ENCODE measurements at places on chromosomes 12 and 14. TPM values are rescaled to one million over a fixed set of nuclear protein-coding genes. Genes with fewer than 3 reads are reported as not detected.
A peak's percentile ranks its signal among the peaks of the same experiment; 100 is the strongest.

DNA sequence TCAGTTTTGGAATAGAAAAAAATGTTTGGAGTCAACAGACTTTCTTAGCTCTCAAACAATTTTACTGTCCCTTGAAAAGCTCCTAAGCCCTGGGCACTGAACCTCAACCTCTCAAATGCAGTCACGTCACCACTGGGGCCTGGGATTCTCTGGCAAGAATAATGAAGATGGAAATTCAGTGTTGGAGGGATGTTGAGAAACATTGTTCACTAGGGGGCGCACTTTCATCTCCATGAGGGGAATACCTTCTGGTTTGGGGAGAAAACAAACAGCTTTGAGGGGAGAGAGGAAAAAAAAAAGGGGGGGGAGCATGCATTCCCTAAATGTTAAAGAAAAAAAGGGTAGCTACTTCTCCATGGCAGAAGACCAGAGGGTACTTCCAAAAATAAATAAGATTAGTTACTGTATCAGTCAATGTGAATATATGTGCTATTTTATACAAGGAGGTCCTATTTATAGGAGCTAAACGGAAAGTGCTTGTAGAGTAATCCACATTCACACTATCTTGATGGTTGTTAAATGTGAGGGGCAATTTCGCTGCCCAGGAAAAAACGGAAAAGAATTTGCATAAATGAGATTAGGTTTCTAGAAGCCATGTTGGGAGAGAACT lies 5.8 kb upstream of the TBPL2 start:
- DNase-seq: peak; percentile 72

GRCh38 chr12:60174476-60174875 lies 578.6 kb downstream of the SLC16A7 start:
- DNase-seq: no peak

PROX2 gene
- total RNA-seq: 0.38 TPM

DNA sequence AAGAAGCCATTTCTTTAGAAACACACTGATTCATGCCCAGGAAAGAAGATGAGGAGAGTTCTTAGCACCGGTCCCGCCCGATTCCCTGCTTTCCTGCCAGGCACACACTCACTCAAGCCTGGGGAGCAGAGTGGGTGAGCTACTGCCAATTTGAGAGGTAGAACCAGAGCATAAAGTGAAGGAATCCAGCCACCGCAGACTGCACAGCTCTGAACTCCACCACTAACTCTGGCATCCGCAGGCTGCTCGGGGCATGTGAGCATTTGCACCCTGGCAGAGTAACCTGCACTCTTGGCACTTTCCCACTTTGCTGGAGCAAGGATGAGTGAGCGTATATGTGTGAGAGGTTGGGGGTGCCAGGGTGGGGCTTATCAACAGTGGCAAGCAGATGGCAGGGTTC lies 4.0 kb upstream of the SYNDIG1L start:
- no peak for DNase-seq

- peak; percentile 17 for DNase-seq
Observed at GRCh38 chr12:66735275-66735674, 56.4 kb upstream of the GRIP1 start.

GRCh38 chr14:95006051-95006450 lies 151.3 kb downstream of the DICER1 start:
- no peak for DNase-seq

GRCh38 chr12:30806989-30807694 lies 52.4 kb upstream of the CAPRIN2 start:
- DNase-seq: peak; percentile 21

SRRM4 gene
- not detected for total RNA-seq

DNA sequence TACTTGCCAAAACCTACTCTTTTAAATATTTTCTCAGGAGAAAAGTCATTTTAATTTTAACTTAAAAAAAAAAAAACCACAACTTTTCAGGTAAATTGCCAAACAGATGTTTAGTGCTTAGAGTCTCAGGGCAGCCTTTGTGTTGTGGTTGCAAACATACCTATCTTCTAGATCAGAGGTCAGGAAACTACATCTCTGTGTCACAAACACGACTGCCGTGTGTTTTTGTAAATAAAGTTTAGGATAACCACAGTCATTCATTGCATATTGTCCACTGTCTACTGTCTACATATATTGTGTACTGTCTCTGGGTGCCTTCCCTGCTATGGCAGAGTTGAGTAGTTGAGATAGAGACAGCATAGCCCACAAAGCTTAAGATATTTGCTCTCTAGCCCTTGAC lies 48.9 kb downstream of the DYRK2 start:
- peak; percentile 18 for DNase-seq

DNA sequence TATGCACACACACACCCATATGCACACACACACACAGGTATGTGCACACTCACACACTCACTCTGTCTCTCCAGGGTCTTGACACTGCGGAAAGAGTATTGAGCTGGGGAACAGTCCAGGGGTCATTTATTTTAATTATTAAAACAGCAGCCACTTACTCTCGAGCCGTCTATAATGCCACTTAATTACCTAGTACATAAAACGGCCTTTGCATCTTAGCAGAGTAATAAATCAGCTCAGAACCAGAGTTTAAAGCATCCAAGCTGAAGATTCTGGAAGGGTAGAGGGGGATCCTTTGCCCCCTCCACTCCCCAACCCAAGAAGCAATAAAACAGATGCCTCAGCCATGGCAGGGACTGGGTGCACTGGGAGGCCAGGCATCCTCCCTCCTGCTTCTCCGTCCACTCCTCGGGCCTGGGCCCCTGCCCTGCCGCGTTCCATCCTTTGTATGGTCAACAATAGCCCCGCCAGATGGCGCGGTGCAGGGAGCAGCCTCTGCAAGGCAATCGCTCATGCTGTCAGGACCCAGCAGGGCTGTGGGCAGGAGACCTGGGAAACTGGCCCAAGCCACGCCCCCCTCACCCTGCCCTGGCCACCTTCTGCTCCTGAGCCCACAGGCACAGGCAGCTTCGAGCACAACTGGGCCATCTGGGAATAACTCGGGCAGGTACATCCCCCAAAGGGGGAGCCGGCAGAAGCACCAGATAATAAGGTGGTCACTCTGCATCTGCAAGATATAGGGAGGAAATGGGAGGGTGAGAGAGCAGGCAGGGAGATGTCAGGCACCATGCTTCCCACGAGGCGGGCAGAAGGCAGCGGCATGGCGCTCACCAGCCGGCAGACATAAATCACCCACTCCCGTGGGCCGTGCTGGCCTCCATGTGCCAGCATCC lies 40.9 kb downstream of the CCDC85C start:
- DNase-seq: no peak

- no peak for DNase-seq
Observed at GRCh38 chr12:124780752-124781685, 82.6 kb downstream of the SCARB1 start.

GRCh38 chr12:110001596-110001995 lies 2.4 kb downstream of the ANKRD13A start:
- DNase-seq: no peak

CLECL1 gene
- total RNA-seq: 8.5 TPM

- DNase-seq: peak; percentile 58
Observed at GRCh38 chr14:58072288-58073071, 79.5 kb downstream of the ARMH4 start.

KRT75 gene
- not detected for total RNA-seq

- DNase-seq: no peak
Observed at GRCh38 chr12:24979976-24980730, 31.3 kb upstream of the BCAT1 start.

GRCh38 chr14:53367644-53368026 lies 214.5 kb upstream of the DDHD1 start:
- no peak for DNase-seq

- DNase-seq: no peak
Observed at GRCh38 chr14:92792885-92793284, 1.2 kb upstream of the GOLGA5 start.

- no peak for DNase-seq
Observed at GRCh38 chr12:116604178-116604895, 45.2 kb downstream of the MAP1LC3B2 start.

- peak; percentile 71 for DNase-seq
Observed at GRCh38 chr12:44812062-44812461, 64.1 kb downstream of the NELL2 start.

RAD9B gene
- total RNA-seq: 1.7 TPM

DNA sequence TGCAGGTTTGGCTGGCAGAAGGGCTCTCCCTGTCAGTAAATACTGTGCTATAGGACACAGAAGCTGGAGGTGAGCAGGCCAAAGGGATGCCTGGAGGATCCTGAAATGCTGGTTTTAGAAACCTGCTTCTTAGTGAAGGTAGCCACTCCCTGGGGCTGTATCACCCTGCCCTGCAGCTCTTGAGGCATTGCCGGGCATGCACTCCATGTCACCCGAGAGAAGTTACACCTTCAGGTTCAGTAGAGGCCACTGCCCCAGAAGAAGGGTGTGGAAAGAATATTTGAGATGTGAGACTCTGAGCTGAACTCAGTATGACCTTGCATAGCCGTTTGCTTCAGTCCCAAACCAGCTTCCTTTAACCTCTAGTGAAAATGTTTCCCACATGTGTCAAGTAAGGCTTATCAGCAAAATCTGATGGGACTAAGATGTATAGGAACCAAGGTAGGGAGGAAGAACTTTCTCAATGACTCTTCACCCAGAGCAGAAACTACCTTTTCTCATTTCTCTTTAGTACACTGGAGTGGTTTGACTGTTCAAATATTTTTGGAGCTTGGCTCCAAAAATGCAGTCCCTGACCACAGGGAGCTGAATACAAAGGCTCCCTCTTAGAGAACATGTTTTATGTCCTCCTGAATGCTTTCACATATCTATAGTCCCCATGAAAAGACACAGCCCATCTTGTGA lies 164.5 kb upstream of the DYRK2 start:
- DNase-seq: peak; percentile 9

- peak; percentile 5 for DNase-seq
Observed at GRCh38 chr12:59149995-59150642, 229.8 kb upstream of the LRIG3 start.

- no peak for DNase-seq
Observed at GRCh38 chr14:55136241-55136640, 7.2 kb downstream of the LGALS3 start.

DNA sequence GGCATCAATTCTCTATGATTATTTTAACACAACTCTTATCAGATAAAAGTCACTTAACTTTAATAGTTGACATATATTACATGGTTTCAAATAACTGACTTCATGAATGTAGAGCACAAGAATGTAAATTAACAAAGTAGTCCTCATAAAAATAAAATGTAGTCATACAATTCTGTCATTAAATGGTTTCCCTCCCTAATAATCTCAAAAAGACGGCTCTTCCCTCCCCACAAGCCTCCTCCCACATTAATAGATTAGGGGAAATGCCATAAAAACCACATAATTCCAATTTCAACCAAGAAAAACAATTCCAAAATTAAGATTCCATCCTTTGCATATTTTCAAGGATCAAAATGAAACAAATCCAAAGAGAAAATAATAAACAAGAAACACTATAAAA lies 36.7 kb downstream of the SPTLC2 start:
- DNase-seq: no peak

HRK gene
- total RNA-seq: not detected

- peak; percentile 37 for DNase-seq
Observed at GRCh38 chr12:622416-622815, 40.8 kb downstream of the NINJ2 start.

- no peak for DNase-seq
Observed at GRCh38 chr12:42141981-42142606, 2.6 kb downstream of the GXYLT1 start.

DNA sequence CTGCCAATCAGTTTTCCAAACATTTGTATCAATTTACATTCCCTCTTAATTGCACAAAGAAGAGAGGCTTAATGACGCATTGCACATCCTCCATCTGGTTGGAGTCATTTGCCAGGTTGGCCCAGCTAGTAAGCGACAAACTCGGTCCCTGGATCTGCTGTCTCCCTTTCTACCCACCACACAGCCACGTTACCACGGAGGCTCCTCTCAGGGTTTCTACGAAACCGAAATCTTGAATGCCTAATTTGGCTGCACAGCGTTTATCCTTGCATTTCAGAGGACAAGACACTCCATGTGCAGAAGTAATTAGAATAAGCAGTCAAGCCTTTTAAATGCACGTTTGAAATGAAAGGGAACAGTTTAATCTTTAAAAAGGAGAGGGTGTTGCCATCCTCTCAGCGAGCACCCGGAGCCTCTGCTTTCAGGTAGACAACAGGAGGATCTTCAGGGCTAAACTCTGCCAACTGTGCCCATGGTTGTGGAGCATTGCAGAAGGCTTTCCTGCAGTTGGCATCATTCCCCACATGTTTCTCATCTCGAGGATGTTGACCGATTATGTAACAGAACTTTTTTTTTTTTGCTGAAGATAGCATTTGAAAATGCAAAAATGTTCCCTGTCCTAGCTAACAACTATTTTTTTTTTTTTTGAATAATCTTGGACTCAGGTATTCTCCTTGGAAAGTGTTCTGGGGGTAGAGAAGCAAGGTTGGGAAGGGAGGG lies 37.8 kb downstream of the SLC24A4 start:
- no peak for DNase-seq

GLIPR1L1 gene
- not detected for total RNA-seq

DNA sequence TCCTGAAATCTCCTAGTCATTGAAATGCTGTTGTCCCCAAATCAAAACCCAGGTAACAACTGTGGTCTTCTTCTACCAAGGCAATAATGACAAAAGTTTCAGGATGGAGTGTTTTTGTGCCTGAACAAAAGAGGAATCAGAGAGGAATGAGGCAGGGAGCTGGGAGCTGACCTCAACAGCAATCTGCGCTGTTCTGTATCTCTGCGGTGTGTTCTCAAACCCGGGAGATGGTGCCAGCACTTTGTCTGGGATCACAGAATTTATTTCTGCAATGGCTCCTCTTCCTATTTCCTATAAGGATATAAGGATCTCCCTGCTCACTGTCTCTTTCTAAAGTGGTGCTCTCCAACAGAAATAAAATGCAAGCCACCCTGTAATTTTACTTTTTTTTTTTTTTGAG lies 449 bp upstream of the GLT8D2 start:
- DNase-seq: no peak

KCNJ8 gene
- total RNA-seq: not detected

- DNase-seq: no peak
Observed at GRCh38 chr12:98469109-98469508, 46.3 kb upstream of the TMPO start.

PPM1H gene
- total RNA-seq: 0.07 TPM

DNA sequence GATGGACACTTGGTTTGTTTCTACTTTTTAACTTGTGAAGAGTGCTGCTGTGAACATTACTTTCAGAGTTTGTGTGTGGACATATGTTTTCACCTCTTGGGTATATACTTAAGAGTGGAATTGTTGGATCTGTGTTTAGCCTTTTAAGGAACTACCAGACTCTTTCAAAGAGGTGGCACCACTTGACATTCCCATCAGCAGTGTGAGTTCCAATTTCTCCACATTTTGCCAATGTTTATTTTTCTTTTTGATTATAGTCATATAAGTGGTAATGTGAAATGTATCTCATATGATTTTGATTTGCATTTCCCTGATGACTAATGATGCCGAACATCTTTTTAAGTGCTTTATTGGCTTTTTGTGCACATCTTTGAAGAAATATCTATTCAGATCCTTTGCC lies 44.8 kb downstream of the ARHGAP5 start:
- no peak for DNase-seq

DNA sequence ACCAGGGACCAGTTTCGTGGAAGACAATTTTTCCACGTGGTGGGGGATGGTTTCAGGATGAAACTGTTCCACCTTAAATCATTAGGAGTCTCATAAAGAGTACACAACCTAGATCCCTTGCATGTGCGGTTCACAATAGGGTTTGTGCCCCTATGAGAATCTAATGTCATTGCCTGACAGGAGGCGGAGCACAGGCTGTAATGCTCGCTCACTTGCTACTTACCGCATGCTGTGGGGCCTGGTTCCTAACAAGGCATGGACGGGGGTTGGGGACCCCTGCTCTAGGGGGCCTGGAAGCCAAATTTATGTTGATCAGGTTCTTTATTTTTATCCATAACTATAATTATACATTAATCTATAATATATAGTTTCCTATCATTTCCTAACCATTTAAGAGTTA lies 315.3 kb downstream of the MED13L start:
- no peak for DNase-seq

CCDC38 gene
- total RNA-seq: 0.34 TPM

- DNase-seq: no peak
Observed at GRCh38 chr14:92263681-92264080, 59.3 kb upstream of the SLC24A4 start.

All from activated CD8-positive, alpha-beta T cell treated with anti-CD3 and anti-CD28 coated beads for 36 hours (primary cell).